MV-4-11 (cell line): ENCODE measurements at places on chromosomes 12 and 14.

- DNase-seq = no peak
Measured at GRCh38 chr12:117968826-117969659, at the start of gene KSR2. Gene KSR2, minus strand, starts transcription at chr12:117968990. Its CDS starts 735 bp downstream, at chr12:117968255.

- DNase-seq = peak; percentile 76
Measured at GRCh38 chr14:61475316-61475715, 153.9 kb downstream of the PRKCH start.

GRCh38 chr14:75832621-75833297 is 149.0 kb downstream of the TGFB3 start:
- DNase-seq = no peak

DNA sequence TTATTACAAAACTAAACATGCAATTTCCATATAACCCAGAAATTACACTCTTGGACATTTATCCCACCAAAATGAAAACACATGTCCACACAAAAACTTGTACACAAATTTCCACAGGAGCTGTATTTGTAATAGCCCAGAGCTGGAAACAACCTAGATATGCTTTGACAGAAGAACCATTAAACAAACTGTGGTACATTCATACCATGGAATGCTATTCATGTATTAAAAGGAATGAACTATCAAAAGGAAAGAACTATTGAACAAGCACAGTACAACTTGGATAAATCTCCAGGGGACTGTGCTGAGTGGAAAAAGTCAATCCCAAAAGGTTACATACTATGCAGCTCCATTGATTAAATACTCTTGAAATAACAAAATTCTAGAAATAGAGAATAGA is 35.8 kb upstream of the ERGIC2 start:
- DNase-seq = no peak

DNA sequence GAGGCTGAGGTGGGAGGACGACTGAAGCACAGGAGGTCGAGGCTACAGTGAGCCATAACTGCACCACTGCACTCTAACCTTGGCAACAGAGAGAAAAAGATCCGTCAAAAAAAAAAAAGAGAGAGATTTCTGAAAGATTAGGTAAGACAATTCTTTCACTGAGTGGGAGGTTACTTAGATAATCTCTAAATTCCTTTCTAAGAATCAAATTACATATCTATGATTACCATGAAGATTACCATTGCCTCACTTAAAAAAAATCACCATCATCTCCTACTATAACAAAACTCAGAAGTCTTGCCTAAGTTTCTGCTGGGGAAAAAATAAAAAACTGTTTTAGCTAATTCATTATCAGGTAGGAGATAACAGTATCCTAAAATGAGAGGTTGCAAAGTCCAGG is 366.7 kb downstream of the DUSP6 start:
- no peak for DNase-seq

DNA sequence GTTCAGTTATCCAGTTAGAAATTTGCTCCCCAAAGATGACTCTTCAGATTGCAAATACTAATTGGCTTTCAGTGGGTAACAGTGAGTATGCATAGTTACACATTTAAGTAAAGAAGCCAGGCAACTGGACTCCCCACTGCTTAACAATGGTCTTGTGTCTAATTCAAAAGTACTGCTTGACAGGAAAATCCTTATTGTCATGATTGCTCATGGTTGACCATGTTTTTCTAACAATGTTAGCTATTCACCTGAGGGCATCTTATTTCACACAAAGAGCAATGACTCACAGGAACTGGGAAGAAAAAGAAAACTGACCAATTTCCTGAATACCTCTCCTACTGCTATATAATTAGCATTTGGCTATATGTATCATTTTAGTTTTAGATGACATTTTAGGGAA is 33.7 kb upstream of the ALG10B start:
- DNase-seq = no peak

DNA sequence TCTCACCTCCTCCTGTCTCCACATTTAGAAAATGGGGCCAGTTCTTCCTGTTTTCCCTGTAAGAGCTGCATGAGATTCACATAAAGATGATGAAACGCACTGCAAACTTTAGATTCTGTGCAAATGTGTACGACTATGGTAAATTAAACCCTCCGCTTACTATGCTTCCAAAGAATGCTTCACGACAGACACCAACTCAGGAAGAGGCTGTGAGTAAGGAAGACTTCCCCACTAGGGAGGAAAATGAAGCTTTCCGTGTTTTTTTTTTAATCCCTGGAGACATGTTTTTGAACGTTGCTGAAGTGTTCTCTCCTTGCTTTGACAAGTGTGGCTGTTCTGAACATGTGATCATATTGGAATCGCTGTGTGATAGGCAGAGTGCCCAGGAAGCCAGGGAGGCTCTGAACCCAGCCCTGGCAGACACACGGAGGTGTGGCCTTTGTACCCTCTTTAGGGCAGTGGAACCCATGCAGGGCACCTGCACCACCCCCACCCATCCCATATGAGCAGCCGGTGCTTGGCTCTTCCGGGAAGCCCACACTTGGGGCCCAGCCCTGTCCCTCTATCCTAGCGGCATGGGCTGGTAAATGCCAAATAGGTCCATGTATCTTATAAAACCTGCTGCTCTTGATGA is 7.5 kb upstream of the SYNE3 start:
- peak; percentile 58 for DNase-seq

DNA sequence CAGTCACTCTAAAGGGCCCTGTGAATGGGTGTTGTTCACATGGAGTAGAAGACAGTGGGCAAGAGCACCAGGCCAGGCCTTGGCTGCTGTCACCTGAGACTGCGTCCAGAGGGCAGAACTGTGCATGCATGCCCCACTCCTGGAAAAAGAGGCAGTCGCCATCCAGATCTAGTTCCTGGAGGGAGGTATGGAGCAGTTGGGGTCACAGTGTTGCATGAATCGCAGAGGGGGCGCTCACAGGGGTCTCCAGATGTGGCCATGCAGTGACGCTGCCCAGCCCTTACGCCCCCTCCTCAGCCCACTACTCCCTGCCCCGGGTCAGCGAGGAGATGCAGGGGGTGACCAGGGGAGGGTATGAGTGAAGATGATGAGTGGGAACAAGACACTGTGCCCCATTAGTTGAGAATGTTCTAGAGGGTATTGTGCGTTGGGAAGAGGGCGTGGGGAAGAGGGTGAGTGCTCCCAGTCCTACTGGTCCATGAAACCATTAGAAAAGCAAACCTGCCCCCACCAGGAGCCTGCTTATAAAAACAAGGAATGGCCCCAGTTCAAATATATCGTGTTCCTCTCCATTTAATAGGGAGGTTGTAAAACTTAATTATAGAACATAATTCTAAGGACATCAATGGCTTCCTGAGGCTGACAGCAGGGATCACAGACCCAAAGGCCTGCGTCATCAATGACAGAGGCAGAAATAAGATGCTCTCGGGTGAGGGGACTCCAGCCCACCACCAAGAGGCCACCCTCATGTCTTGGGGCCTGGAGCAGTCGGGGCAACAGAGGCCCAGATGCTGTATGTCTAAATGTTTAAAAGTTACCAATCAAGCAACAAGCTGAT is 32.2 kb upstream of the BCL7A start:
- DNase-seq = no peak
